ENCODE measurements at places on chromosomes 5 and 9. TPM values are rescaled to one million over a fixed set of nuclear protein-coding genes. Genes with fewer than 3 reads are reported as not detected.

DNA sequence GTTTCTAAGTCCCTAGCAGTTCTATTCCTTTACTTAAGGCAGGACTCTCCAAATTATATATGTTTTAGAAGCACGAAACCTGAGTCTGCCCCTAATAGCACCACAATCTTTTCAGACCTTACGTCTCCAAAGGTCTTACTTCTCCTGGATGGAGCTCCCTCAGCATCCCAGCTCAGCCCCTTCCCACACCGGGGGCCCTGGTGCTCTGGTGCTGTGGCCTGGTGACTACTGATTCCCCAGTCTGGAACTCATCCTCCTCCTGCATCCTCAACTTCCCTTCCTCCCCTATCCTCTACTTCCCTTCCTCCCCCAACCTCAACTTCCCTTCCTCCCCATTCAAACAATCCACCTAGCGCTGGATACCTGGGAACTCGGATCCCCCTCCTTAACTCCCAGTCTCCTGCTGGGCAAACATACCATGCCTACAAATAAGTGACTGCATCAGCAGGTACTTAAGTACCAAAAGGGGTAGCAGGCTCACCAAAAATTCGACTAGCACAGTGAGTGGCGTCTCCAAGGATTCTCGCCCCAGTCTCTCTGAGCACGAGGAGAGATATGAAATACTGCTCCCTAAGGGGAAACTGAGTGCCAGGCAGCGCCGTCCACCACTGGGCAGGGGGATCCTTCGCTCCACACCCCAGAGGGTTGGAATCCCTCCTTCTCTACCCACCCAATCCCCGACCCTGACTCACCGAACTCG is 831 bp downstream of the IGFBPL1 start:
- no peak for DNase-seq

DNA sequence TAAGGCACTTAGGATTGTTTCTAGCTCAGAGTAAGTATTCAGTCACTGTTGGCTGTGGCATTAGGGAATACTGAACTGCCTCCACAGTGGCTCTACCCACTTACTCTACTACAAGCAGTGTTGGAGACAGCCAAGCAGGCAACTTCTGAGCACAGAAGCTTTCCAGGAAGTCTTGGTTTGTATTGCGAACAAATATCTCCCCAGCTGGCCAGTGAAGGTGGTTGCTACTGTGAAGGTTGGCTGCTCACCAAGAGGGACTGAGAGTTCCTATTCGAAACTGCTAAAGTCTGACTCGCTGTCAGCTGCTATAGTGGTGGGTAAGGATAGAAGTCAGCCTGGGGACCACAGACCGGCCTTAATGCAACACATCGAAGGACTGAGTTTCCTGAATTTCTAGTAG is 319.1 kb downstream of the KIF4B start:
- no peak for DNase-seq

- DNase-seq = no peak
Measured at GRCh38 chr5:172005708-172006320, 624 bp downstream of the FBXW11 start.

GRCh38 chr5:27474047-27474309 is 435.6 kb upstream of the CDH9 start:
- no peak for DNase-seq

Gene PALM2AKAP2
- total RNA-seq = 84.2 TPM
